ENCODE measurements at places on chromosomes 1 and 21. TPM values are rescaled to one million over a fixed set of nuclear protein-coding genes. Genes with fewer than 3 reads are reported as not detected.

DNA sequence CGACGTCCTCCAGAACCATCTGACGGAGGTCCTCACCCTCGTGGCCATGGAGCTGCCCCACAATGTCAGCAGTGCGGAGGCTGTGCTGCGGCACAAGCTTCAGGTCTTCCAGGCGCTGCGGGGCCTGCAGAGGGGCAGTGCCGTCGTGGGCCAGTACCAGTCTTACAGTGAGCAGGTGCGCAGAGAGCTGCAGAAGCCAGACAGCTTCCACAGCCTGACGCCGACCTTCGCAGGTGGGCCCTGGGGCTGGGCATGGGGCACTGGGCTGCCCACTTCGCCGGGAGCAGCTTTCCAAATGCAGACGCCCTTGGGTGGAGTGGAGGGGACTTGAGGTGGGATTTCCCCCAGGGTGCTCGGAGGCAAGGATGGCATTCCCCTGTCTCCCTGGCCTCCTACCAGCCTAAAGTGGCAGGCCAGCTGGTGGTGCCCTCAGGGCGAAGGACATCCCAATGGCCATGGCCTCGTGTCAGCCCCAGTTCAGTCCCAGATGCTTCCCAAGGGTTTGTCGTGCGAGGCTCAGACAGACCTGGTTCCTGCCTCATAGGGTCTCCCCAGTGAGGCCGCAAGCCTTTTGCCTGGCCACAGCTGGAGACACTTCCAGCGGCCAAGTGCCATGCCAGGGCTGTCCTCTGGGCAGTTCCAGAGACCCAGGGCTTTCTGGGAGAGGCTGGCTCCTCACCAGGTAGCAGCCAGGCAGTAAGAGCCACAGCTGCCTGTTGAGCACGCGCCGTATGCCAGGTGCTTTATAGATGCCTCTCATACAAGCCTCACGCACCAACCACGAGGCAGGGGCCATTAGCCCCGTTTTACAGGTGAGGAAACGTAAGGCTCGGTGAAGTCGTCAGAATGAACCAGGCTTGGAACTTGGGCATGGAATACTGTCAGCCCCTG, 27.8 kb downstream of the H6PD start:
- no peak for DNase-seq

DNA sequence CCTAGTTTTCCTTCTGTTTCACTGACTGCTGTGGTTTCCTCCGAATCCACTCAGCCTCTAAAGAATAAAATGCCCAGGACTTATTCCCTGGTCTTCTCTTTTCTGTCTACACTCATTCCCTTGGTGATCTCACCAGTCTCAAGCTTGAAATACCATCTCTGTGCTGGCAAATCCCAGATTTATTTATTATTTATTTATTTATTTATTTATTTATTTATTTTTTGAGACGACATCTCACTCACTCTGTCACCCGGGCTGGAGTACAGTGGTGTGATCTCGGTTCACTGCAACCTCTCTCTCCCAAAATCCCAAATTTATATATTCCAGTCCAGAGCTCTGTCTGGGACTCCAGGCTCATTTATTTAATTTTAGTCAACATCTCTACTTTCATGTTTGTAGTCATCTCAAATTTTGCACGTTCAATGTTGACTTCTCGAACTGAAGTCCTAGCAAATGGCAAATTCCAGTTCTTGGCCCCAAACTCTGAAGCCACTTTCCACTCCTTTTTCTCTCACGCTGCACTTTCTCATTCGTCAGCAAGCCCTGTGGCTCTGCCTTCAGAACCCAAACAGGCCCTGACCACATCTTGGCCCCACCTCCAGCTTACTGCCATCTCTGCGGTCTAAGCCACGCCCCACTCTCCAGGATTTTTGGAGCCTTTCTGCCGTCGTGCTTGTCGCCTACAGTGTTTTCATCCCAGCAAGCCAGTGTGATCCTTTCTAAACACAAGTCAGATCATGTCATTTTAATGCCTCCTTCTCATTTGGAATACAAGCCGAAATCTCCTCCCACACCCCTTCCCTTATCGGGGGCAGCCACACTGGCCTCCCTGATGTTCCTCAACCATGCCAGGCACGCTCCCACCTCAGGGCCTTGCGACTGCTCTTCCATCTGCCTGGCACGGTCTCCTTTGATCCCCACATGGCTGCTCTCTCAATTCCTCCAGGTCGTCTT, 14.2 kb upstream of the TENT5B start:
- no peak for DNase-seq

GRCh38 chr1:19685994-19686393, 21.3 kb downstream of the HTR6 start:
- DNase-seq = no peak

DNA sequence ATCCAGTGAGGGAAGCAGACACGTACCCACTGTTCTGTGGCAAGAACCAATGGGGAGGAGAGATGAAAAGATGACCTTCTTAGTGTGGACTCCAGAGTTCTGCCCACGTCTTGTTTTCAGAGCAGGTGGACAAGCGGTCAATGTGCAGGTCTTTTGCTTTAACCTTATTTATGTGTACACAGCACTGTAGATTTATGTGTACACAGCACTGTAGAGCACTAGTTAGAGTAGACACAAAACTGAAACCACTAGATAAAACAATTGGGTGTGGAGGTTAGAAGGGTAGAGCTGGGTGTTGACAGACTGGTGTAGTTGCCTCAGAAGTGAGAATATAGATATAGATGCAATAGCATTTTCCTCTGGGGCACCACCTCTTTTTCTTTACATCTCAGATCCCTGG, 150.0 kb downstream of the MAGI3 start:
- DNase-seq = no peak

DNA sequence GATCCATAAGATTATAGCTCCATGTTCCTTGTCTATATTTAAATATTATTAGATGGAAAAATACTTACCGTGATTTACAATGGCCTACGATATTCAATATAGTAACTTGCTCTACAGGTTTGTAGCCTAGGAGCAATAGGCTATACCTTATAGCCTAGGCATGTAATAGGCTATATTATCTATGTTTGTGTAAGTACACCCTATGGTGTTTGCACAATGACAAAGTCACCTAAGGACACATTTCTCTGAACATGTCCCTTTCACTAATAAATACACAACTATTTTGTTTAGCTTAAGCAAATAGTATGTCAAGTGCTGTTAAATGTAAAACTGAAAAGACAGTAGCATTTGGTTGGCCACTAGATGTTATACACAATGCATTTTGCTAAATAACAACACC, 248.9 kb upstream of the ADGRL4 start:
- DNase-seq = no peak

- DNase-seq = no peak
These were observed 2.9 kb upstream of the PTGFRN start for GRCh38 chr1:116906812-116907211.

DNA sequence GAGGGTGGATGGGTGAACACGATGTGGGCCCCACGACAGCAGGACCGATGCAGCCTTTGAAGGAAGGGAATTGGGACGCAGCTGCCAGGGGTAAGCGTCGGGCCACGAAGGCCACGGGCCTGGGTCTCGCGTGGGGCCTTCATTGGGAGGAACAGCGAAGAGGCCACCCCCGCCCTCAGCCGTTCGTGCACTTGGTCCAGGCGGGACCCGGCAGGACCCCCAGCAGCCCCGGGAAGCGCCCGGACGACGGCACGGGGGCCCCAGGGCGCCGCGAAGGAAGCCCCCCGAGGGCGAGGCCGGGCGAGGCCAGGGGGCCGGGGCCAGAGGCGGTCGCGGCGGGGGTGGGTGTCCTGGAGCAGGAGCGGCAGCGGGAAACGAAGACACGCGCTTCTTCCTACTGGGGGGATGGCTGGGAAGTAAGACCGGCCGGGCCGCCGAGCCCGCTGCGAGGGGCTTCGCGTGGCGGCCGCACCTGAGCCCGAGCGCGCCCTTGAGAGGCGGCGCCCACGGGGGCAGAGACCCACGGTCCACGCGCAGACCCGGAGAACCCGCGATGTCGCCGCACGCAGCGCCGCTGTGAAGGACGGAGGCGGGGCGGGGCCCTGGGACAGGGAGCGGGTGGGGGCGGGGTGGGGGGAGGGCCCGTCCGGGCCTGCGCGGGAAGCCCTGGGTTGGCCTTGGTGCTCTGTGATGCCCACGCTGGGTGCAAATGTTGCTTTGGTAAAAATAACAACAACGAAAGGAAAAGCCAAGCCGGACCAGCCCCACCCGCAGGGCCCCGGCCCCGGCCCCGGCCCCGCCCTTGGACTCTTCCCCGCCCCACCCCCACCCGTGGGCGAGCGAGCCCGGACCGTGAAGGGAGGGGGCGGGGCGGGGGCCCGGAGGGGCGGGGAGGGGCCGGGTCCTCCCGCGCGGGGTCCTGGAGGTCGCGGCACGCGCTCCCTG, 56.0 kb upstream of the ADARB1 start:
- DNase-seq = no peak

SFN gene
- not detected for total RNA-seq

FAM72C gene
- total RNA-seq = not detected

All from liver (tissue), 10 donors.